ENCODE measurements at places on chromosomes 2 and 18.

DNA sequence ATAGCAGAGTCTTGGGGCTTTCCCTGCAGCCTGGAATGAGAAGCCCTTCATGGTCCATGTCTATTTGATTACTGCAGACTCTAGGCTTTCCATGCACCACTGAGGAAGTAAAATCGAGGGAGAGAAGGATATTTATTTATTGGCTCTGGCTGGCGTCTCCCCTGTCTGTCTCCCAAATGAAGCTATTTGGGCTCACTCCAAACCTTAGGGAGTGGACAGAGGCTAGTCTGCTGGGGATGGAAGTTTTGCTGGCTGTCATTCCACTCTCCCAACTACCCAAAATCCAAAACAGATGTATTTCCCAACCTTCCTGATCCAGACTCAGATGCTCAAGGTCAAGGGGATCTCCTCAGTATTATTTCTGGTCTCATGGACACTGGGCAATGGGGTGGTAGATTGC is 33.7 kb downstream of the TMEM17 start:
- DNase-seq, result no peak

DNA sequence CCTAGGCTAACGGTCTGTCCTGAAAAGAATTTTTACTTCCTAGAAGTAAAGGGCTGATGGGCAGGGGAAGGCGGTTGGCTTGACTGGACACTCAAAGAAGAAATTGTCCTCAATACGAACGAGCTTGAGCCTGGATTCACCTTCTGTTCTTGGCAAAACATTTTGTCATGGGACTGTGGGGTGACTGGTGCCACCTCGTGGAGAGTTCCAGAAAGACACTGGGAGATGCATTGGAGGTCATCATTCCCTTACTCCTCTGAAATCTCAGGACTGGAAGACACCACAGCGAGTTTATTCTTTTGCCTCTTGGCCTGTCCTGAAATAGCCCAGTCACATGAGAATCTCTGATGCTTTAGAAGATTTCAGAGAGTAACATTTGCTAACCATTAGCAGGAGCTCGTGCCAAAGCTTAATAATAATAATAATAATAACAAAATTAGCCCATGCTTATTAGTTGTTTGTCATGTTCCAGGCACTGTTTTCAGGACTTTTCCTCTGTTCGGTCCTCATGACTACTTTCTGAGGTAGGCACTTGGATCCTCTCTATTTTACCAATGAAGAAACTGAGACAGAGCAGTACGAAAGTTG is 44.5 kb downstream of the TMEM182 start:
- DNase-seq, result no peak

- DNase-seq, result no peak
Observed at GRCh38 chr2:179290329-179290728, 25.7 kb upstream of the SESTD1 start.

- no peak for DNase-seq
Observed at GRCh38 chr2:134230885-134231284, 23.0 kb upstream of the MGAT5 start.

DNA sequence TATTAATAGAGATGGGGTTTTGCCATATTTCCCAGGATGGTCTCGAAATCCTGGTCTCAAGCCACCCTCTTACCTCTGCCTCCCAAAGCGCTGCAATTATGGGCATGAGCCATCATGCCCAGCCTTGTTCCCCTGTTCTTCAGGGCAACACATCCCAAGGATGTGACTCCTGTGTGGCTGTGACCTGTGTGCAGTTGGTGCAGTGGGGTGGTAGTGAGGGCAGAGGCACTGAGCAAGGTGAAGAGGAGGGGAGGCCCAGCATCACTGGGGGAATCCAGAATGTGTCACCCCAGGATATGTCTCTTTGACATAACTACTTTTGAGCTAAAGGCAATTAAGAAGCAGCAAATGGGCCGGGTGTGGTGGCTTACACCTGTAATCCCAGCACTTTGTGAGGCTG is 23.4 kb downstream of the CENPA start:
- no peak for DNase-seq

DNA sequence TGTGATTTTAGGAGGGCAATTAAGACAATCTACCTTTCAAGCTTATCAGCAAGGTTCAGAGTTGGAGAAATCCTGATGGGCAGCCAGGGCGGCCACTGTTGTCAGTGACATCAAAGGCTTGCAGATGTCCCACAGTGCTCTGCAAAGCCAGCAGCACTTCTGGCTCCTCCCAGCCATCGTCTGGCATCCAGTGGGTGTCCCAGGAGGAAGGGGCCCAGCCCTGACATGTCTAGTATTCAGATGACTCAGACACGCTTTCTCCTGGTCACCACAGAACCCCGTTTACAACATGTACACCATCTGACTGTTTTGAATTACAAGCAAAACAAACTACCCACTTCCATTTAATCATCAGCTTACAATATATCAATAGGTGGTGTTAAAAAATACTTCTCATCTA is 61.4 kb downstream of the CYRIA start:
- DNase-seq, result no peak
